ENCODE measurements at places on chromosomes 13 and 19.
A peak's percentile ranks its signal among the peaks of the same experiment; 100 is the strongest.

GRCh38 chr19:44696939-44697669, 1.8 kb upstream of the CEACAM16 start:
- DNase-seq, result no peak

DNA sequence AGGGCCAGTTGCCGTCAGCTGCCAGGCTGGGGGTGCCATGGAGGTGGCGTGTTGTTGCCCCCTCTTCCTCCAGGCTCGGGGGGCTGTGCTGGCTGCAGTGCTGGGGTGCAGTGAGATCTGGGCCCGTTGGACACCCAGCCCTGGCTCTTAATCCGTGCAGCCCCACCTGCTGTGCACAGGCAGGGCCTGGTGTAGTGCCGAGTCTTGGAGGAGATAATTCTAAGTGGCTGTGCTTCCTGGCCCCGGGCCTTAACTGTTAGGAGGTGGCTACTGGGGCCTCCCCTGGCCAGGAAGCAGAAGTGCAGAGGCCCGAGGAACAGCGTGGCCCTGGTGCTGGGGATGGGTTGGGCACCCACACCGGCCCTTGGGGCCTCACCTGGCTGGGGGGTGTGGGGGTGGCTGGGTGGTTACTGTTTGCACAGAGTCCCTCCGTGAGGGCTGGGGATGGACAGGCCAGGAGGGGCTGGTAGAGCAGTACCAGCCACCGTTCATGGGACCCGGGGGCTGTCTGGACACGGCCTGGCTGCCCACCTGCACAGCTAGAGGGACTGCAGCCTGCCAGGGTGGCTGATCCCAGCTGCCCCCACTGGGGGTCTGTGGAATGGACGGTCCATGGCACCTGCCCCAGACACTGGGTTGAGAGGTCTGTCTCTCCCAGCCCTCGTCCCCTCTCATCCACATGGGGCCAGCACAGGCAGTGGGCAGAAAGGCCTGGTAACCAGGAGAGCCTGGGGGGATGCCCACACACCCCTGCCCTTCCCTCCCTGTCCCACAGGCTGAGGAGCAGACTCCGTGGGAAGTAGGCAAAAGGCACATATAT, 3.3 kb downstream of the GPX4 start:
- DNase-seq, result no peak

GRCh38 chr13:22009937-22010336, 339.1 kb downstream of the FGF9 start:
- no peak for DNase-seq

DNA sequence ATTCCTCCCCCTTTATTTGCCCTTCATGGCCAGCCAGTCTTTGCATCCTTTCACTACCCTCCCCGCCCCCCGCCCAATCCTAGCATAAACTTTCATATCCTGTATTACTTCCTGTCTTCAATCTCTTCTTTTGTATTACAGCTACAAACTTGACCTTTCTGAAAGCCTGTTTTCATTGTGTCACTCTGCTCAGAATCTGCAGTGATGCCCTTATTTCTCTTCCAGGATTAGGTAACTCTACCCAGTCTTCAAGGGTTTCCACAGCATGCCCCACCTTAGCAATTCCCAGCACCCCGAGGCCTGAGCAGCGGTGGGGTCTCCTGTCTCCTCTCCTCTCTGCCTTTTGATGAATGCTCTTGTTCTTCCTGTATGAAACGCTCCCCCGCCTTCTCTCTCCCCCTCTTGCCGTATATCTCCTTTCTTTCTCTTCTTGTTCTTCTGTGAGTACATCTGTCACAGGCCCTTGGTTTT, 145.6 kb downstream of the SHISA2 start:
- no peak for DNase-seq

DNA sequence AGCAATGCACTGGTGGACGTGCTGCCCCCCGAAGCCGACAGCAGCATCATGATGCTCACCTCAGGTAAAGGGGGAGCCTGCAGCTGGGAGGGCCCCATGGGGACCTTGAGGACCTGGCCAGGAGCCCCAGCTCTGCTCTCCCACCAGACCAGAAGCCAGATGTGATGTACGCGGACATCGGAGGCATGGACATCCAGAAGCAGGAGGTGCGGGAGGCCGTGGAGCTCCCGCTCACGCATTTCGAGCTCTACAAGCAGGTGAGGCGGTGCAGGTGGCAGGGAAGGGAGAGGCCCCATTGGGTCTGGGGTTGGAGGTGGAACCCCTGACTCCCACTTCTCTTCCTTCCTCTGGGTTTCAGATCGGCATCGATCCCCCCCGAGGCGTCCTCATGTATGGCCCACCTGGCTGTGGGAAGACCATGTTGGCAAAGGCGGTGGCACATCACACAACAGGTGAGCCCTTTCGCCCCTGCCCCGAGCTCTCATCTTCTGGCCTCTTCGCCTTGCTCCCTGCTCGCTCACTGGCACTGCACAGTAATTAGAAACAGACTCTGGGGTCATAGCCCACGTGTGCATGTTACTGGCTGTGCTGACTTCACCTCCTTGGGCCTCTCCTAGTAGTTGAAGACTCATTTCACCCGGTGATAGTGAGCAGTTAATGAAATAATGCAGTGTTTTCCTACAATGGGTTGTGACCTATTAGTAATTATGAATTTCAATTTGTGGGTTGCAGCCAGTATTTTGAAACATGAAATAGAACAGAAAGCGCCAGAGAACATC, 3.6 kb downstream of the PSMC4 start:
- DNase-seq, result no peak

DNA sequence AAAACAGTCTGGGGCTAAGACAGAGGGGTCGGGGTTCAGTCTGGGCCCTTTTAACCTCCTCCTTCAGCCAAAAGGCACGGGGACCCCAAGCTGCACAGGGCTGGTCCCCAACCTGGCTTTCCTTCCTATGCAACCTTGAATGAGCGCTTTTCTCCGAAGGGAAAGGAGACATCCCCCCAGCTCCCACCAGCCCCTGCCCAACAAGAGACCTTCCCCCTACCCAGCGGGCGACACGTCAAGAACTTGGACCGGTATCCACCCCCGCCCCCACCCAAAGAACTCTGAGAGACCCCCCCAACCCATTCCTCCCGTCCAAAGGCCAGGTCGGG, 35.0 kb upstream of the NANOS3 start:
- DNase-seq, result no peak

GRCh38 chr13:46647512-46648065, 94.6 kb downstream of the LRCH1 start:
- no peak for DNase-seq

DNA sequence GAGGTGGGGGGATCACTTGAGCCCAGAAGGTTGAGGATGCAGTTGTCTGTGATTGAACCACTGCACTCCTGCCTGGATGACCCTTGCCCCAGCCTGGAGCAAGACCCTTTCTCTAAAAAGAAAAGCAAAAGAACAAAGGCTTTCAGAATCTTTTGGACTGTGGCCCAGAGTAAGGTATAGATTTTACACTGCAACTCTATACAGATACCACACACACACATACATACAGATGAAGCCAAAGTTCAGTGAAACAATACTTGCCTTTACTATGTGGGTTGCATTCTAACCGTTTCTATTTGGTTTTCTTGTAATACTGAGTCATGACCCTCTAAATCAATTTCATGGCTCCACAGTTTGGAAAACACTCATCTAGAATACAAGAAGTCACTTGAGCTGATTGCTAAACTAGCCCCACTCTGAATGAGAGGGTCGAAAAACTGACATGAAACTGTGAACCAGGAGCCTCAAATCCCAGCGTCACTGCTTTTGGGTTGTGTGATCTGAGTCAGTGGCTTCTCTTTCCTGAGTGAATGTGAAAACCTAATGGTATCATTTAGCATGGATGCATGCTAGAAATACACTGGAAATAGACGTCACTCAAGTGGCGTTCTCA, 756.1 kb downstream of the UQCRFS1 start:
- no peak for DNase-seq

DNA sequence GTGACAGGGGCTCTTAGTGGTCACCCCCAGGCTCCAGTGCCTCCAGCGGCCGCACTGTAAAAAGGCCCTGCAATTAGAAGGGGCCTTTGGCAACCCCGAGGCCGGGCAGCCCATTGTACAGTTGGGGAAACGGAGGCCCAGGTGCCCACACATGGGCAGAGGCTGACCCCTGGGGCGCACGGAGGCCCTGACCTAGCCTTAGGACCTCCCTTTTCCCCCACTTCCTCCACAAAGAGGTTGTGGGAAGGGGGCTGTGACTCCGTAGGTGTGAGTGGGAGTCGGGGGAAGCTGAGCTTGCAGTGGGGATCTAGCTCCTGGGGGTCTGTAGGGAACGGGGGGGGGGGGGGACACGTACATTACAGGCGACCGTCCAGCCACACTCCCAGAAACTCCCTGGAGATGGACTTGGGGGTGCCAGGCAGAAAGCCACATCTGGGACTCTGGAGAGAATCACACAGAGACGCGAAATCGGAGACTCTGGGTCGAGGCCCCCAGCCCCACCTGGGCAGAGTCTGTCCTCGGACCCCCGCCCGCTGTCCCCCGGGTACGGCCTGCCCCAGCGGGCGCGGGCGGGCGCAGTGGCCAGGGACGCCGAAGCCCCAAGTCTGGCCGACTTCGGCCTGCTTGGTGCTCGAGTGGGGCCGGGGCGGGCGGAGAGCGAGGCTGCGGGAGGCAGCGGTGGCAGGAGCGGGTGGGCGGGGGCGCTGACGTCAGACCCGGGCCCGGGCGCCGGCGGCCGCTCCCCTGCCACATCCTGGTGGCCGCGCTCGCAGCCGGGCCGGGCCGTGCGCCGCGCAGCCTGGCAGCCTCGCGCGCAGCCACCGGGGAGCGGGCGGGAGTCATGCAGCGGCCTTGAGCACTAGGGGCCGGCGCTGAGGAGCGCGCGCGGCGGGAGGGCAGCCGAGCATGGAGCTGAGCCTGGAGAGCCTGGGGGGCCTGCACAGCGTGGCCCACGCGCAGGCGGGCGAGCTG, at the start of gene ONECUT3:
Gene ONECUT3, plus strand, starts transcription at position 750 of the 972 bp plus-strand sequence. Its CDS starts 157 bp downstream, at position 907.
- no peak for DNase-seq

DNA sequence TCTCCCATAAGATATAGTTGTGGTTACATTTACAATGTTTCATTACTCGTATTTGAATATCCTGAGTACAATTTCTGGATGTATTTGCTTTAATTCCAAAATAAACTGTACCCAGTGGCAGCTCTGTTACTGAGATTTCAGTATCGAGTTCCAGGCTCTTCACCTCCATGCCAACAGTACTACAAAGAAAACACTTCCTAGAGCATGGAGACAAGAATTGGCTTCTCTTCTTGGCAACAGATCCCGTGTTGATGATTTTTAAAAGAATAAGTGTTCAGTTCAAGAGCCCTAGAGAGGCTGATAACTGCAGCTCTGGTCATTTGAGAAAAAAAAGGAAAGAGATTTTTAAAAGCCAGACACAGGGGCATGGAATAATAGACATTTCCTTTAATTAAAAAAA, 302.8 kb downstream of the EFNB2 start:
- no peak for DNase-seq

GRCh38 chr13:23966691-23967615, 69.7 kb upstream of the C1QTNF9B start:
- DNase-seq, result peak; percentile 60

GRCh38 chr19:7672522-7672921, 3.7 kb downstream of the RETN start:
- no peak for DNase-seq

Data from T-helper 2 cell (primary cell).